ENCODE measurements at places on chromosomes 12 and 14.

DNA sequence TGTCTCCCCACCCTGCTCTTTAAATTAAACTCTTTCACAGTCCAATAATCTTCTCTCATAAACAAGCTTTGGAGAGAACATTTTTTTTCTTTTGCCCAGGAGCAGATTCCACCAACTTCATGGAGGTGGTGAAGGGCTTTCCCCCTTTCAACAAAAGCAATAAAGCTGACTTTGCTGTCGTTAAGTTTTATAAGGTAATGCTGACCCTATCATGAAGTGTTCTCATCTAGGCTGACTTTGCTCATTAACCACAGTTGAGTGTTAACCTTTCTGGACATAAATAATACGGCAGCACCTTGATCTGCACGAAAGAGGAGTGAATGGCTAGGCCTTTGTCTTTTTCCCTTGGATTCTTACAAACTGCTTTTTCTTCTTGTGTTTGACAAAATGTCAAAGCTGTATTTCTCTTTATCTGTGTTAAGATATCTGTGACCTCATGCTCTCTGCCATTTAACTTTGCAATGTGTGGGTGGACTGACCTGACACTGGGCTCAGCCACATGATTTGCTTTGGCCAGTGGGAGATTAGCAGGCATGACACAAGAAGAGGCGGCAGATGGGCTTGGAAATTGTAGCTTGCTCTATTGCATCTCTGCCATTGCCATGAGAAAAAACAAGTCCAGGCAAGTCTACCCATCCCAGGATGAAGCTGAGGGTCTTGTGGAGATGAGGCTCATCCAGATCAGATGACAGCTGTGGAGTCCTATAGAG lies 470.9 kb upstream of the CCDC196 start:
- no peak for DNase-seq

- no peak for DNase-seq
Measured at GRCh38 chr14:76502638-76503037, 126.7 kb downstream of the ESRRB start.

- DNase-seq = no peak
Measured at GRCh38 chr12:56020423-56021184, at the start of gene IKZF4. Gene IKZF4 (plus strand): TSS chr12:56021043. CDS start chr12:56021494, 451 bp downstream.

- DNase-seq = no peak
Measured at GRCh38 chr14:50967790-50968189, 23.5 kb upstream of the PYGL start.

GRCh38 chr14:67934087-67934486 lies 114.5 kb downstream of the RAD51B start:
- peak; percentile 29 for DNase-seq

Data from AG04449 (cell line).